ENCODE measurements at places on chromosomes 1 and 21.
A peak's percentile ranks its signal among the peaks of the same experiment; 100 is the strongest.

- no peak for DNase-seq
These were observed 9.5 kb upstream of the CLIC4 start for GRCh38 chr1:24735509-24736375.

- DNase-seq, result no peak
These were observed 5.1 kb upstream of the S100A10 start for GRCh38 chr1:151998611-151999362.

- no peak for DNase-seq
These were observed 176.3 kb downstream of the PTPRU start for GRCh38 chr1:29412591-29412990.

DNA sequence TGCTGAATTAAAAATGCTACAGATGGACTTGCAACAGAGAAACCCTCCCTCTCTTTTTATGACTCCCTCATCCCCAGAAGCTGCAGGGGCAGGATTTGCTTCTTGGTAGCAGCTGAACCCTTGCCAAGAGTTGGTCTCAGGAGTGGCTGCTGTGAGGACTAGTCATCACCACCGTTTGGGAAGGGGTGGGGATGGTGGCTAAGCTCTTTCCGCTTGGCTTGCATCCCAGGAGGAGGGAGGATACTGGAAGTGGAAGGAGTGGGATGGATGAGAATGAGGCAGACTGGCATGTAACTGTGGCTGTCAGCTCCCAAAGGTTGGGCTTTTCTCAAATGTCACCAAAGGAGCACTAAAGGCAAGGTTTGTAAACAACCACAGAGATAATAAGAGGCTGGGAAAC lies 50.8 kb upstream of the COL24A1 start:
- DNase-seq, result no peak

DNA sequence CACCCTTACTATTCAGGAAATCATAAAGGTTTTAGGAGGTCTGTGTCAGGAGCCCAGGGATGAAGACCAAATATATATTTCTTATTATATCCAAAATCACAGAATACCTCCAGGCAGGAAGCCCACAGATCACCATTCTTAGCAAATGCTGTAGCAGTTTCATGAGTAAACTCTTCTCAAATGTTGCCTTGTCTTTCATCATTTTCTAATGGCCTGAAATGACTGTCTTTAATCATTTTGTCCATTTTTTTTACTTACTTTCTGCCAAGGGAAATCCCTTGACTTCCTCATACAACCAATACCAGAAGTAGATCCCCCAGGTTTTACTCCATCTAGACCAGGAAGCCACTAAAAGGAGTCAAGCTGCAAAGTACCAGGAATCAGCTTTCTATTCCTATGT lies 32.4 kb downstream of the PSMG1 start:
- no peak for DNase-seq

DNA sequence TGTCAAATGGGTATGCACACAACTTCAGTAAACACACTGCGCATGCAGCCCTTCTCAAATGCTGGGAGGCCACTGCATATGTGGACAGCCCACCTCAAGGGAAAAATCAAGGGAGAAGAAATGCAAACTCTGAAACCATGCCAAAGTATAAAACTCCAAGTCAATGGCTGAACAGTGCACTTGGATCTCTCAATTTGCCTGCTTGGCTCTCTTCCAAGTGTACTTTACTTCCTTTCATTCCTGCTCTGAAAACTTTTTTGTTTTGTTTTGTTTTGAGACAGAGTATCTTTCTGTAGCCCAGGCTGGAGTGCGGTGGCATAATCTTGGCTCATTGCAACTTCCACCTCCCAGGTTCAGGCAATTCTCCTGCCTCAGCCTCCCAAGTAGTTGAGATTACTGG lies 18.8 kb upstream of the COP1 start:
- DNase-seq, result no peak

DNA sequence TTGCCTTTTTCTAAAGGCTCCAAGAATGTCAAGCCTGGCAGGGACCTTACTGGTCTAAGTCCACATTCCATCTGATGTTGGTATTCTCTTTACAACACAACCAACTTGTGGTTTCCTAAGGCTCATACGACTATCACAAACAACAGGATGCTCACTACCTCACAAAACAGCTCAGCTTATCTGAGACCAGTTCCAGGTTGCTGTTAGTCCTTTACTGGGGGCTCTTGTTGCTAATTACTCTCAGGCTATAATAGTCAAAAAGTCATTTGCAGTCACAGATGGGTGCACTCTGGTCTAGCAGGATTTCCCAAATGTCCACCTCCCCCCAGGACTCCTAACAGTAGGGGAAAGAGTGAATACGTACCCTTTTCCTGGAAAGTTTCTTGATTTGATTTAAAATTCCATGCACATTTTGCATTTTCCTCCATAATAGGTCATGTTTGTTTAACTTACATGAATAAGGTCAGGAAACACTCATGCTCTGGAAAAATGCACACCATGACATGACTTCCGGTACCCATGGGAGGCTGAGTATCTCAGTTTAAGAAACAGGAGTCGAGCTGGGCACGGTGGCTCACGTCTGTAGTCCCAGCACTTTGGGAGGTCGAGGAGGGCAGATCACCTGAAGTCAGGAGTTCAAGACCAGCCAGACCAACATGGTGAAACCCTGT lies 16.0 kb downstream of the LCK start:
- no peak for DNase-seq

DNA sequence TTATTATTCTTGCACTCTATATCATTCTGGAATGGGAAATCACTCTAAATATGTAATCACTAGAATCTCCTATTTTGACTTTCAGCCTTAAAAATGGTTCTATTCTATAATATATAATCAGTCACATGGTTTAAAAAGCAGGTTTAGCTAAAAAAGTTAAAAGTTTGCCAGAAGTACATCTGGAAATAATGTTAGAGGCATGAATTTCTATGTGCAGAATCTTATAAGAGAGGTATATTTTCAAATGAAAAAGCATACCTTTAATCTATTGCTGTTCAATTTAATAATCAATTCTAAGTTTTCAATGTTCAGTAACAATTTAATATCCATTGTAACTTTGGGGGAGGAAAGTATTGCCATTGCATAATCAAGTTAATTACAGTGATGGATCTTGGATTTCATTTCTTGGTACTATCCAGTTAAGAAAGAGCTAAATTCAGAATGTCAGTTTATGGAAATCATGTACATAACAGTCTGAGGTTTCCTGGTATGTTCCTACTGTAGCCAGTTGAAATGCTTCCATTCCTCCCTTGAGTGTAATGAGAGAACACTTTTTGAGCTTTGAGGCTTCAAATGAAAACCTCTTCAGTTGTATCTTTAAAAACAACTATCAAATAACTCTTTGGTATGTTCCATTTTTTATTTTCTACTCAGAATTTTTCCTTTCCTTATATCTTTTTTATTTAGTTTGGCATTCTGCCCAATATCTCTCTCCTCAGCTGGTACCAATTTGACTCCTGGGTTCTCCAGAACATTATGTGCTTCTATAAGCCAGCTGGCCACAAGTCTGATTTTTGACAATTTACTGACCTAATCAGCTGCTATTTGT lies 175.7 kb upstream of the COL11A1 start:
- no peak for DNase-seq

- DNase-seq, result no peak
These were observed 125.2 kb upstream of the DPYD start for GRCh38 chr1:98045767-98046641.

- DNase-seq, result no peak
These were observed 485 bp downstream of the SIPA1L2 start for GRCh38 chr1:232629250-232630046.

DNA sequence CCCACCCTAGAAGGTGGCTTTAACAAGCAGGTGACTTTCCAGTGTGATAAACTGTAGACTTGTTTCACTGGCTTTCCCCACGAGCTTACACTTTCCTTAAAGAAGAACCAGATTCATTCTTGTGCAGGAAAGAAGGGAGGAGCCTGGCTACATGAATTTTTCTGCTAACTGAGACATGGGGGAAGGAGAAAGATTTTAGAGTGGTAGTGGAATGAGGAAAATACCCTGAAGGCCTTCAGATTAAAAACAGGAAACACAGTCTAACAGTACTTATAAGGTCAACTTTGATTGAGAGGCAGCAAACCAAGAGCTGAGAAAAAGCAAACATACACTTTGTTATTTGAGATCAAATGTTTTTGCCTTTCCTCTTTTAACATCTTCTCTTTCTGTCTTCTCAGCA lies 640.9 kb upstream of the PLXNA2 start:
- no peak for DNase-seq

DNA sequence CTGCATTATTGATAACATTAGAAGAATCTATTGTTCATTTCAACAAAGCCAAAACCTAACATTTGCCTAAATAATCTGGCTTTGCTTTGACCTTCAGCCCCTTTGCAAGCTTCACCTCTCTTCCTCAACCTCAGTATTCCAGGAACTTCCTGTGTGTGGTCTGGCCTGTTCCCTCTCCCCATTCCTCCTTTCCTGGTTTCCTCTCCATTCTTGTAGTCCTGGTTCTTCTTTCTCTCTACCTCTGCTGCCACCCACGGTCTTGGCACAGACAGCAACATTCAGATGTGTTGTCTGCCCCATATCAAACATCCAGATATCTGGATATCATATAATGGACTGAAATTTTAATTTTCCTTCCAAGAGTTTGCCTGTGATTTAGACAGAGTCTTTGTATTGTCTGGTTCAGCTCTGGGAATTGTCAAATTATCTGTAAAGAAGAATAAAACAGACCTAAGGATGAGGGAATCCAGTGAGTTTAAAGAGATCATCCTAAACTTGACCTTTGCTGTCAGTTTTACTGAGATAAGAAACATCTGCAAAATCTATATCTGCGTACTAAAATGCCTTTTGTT lies 148.1 kb upstream of the KCTD3 start:
- no peak for DNase-seq

DNA sequence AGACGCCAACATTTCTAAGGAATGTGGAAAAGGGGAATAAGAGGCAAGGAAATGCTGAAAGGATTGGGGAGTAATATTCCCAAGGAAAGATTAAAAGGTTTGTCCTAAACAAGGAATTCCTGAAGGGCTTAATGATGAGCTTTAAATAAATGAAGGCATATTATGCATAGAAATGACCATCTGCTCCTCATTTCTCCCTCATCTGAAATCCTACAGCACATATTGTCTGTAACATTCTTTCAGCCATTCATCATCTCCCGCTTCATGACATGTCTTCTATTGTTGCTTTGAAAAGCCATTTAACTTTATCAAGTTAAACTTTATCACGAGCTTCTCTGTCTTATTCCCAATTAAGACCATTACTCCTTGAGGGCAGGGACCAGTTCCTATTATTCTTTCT lies 608.7 kb upstream of the PLXNA2 start:
- DNase-seq, result no peak

- no peak for DNase-seq
These were observed 116.2 kb upstream of the KCNK1 start for GRCh38 chr1:233497679-233498078.

- DNase-seq, result no peak
These were observed 59.1 kb downstream of the SLC19A1 start for GRCh38 chr21:45482899-45483821.

DNA sequence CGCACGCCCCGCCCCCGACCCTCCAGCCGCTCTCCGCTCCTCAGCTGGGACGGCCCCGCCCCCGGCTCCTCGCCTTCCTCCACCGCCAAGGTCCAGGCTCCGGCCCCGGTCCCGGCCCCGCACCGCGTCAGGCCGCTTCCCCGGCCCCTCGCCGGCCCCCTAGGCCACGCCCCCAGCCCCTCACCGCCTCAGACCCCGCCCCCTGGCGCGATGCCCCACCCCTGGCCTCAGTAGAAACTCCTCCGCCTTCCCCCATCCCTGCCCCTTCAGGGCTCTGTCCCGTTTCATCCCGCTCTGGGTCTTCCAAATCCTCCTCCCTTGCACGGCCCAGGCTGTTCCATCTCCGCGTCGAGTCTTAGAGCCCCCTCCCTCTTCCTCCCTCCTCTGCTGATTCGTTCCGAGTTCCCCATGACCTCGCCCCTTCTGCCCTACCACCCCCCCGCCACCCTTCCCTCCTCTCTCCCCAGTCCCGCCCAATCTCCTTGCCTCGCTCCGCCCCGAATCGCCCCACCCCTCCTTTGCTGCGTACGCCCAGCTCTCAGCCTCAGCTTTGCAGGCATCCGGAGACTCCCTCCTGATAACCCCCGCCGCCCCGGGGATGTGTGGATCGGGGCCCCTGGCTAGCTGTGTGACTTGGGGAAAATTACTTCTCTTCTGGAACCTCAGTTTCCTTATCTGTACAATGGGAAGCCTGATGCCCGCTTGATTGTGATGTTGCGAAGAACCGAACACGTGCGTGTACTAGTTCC lies 448 bp upstream of the ASAP3 start:
- peak; percentile 87 for DNase-seq

GRCh38 chr1:221449801-221450470 lies 292.0 kb downstream of the DUSP10 start:
- DNase-seq, result no peak

- no peak for DNase-seq
These were observed 22.4 kb downstream of the DEGS1 start for GRCh38 chr1:224205438-224205840.

- no peak for DNase-seq
These were observed 283.1 kb downstream of the TM2D1 start for GRCh38 chr1:61441723-61442262.

GRCh38 chr21:20459838-20460237 lies 538.4 kb upstream of the NCAM2 start:
- DNase-seq, result no peak

- DNase-seq, result no peak
These were observed 777 bp downstream of the LRRC41 start for GRCh38 chr1:46302641-46303037.

- DNase-seq, result peak; percentile 32
These were observed 618 bp downstream of the HNRNPR start for GRCh38 chr1:23343221-23344110.

DNA sequence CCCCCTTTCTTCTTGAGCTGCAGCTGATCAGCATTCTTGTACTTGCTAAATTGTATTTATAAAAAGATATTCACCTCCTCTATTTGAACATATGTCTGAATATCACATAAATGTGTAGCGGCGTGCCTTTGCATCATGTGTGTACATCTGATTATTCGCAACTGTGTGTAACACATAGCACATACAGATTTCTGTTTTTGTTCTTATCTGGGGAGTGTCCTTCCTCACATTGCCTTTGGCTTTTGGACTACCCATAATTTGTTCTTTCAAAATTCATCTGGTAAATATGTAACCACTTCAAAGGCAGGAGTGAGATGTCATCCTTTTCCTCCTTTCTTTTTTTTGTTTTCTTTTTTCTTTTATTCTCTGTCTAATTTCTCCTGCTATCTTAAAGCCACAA lies 113.6 kb downstream of the PBX1 start:
- DNase-seq, result no peak

- DNase-seq, result no peak
These were observed 40.4 kb downstream of the EGLN1 start for GRCh38 chr1:231381729-231382128.

DNA sequence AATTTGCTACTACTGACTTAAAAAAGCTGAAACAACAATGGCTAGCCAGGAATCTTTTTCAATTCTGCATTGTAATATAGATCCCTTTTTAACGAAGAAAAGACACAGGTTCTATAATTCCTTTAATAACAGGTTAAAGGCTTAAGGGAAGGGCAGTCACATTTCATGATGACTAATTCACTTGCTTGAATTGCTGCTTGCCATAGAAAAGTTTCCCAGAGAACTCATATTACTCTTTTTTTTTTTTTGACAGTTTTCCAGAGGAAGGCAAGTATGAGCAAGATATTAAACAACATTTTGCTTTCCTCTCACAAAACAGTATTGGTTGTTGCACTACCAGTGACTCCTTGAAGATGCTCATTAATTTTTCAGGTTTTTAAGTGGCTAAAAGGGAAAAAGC lies 60.9 kb downstream of the IL23R start:
- DNase-seq, result no peak

GRCh38 chr1:119266858-119267257 lies 101.7 kb upstream of the HAO2 start:
- no peak for DNase-seq

GRCh38 chr1:59619557-59619956 lies 195.2 kb upstream of the HOOK1 start:
- no peak for DNase-seq

- DNase-seq, result no peak
These were observed 13.9 kb downstream of the NT5C1A start for GRCh38 chr1:39657923-39658485.

Data from activated naive CD8-positive, alpha-beta T cell treated with anti-CD3 and anti-CD28 coated beads, Interleukin-2, amount 50 U/mL, for 16 hours (primary cell).